ENCODE measurements at places on chromosomes 3 and 15.

DNA sequence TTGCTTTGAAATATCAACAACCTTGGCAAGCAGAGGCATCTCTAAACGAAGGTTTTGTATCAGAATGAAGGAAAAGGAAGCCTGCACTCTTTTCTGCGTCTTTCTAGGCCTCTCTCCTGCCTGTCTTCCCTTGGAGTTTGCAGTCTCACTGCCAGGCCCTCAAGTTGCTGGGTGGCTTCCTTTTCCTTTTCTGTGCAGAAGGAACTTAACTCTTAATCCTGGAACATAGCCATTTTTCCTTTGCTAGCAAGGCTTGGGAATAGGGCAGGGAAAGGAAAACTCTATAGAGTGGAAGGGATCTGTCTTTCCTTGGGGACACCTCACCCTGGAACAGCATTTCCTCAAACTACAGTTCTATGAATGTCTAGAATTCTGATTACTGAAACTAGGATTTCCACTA, 32.8 kb downstream of the TLNRD1 start:
- DNase-seq, result no peak

GRCh38 chr3:149547413-149547812, 72.9 kb downstream of the TM4SF4 start:
- DNase-seq, result peak; percentile 83

DNA sequence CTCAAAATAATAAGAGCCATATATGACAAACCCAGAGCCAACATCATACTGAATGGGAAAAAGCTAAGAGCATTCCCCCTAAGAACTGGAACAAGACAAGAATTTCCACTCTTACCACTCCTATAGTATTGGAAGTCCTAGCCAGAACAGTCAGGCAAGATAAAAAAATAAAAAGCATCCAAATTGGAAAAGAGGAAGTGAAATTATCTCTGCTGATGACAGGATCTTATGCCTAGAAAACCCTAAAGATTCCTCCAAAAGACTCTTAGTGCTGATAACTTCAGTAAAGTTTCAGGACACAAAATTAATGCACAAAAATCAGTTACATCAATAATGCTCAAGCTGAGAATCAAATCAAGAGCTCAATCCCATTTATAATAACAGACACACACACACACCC, 45.9 kb upstream of the SLC2A2 start:
- DNase-seq, result no peak

DNA sequence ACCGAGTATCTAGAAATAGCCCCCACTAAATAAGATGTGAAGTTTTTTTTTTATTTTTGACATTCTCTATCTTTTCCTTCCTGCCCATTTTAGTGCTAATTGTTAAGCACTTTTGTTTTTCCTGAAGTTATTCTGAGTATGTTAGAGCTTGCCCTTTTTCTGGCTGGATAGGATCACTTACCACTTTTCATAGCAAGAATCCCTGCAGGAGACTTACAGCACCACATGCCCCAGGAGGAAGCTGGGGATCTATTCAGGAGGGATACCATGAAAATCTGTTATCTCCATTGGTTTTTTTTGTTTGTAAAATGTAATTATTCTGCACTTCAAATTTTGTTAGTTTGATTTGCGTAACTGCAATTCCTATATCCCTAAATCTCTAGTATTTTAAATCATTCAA, 968.4 kb downstream of the ZPLD1 start:
- no peak for DNase-seq

Data from fibroblast of pulmonary artery (primary cell).